ENCODE measurements at places on chromosomes 1 and 21. TPM values are rescaled to one million over a fixed set of nuclear protein-coding genes. Genes with fewer than 3 reads are reported as not detected.

The B3GALT2 gene
- total RNA-seq: 0.73 TPM

The MIER1 gene
- 70.9 TPM for total RNA-seq

DNA sequence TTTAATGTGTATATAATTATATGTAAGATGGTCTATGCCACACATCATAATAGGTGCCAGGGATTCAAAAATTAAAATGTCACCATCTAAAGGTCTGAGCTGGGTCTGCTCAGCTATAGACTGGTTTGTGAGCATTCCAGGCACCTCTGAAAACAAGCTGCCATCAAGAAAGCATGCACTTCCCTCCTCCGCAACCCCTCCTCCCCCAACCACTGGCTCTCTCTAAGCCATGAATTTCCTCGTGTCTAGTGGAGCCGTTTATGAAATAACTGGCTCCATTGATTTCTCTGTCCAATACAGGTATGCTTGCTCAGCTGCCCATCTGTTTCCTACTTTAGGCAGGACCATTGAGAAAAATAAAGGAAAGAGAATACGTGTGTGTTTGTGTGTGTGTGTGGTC, 522.6 kb upstream of the PLXNA2 start:
- no peak overlapping the region for H3K4me3 ChIP-seq
- no peaks in the 10 kb centered on the region for H3K4me1 ChIP-seq
- no peak for DNase-seq
- H3K27ac ChIP-seq: no peak overlapping the region

- H3K36me3 ChIP-seq: no peaks in the 10 kb centered on the region
- H3K27me3 ChIP-seq: no peaks in the 10 kb centered on the region
- no peak overlapping the region for H3K4me3 ChIP-seq
- H3K4me1 ChIP-seq: no peaks in the 10 kb centered on the region
Observed at GRCh38 chr1:243316366-243316989, 60.6 kb downstream of the SDCCAG8 start.

DNA sequence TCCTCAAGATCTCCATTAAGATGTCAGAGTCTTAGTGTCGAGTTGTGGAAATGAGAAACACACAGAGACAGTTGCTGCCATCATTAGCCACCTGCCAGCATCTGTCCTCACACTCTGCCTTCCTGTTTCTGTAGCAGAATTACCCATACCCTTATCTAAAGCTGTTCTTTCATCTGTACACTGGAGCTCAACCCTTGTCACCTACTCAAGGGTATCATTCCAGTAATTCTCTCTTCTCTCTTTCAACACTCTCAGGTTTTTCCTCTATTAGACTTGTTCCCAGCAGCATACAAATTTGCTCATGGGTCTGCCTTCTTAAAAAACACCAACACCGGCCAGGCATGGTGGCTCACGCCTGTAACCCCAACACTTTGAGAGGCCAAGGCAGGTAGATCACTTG, 27.4 kb upstream of the RNF2 start:
- no peak for DNase-seq
- H3K27me3 ChIP-seq: no peaks in the 10 kb centered on the region
- H3K4me3 ChIP-seq: no peak overlapping the region
- no peaks in the 10 kb centered on the region for H3K4me1 ChIP-seq
- H3K36me3 ChIP-seq: no peaks in the 10 kb centered on the region

GRCh38 chr1:53442299-53442698, 16.9 kb upstream of the DMRTB1 start:
- no peaks in the 10 kb centered on the region for H3K36me3 ChIP-seq
- no peaks in the 10 kb centered on the region for H3K4me1 ChIP-seq
- DNase-seq: no peak
- H3K27me3 ChIP-seq: no peaks in the 10 kb centered on the region

DNA sequence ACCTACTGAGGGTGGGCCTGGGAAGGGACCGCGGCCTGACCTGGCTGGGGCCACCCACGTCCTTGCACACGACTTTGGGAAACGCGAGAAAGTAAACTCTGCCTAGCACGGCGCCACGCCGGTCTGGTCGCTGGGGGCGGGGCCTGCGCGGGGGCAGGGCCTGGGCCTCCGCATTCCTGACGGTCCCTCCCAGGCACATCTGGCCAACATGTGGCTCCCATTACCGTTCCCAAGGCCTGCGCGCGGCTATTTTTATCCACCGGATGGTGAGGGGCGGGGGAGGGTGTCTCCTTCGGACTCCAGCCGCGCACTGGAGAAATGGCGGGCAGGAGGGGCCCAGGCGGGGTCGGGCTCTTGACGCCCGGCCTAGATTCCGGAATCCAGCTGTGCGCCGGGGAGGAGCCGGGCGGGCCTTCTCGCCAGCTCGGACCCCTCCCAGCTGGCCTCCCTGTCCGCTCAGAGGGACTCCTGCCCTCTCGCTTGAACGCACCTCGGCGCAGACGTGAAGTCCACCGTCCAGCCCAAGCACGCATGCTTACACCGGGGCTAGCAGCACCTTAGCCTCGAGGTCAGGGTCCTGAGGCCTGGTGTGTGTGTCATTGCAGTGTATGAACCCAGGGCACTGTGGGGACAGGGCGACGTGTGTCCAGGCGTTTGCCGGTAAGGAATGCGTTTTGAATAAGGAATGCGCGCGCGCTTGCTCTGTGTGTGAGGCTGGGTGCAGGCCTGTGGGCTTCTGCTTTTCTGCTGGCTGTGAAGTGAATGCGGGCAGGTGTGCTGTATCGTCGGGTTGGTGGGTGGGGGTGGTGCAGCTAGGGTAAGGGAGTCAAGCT, 2.1 kb downstream of the EVA1B start:
- no peaks in the 10 kb centered on the region for H3K36me3 ChIP-seq
- peak overlapping the region; percentile 14 for H3K27ac ChIP-seq
- peak overlapping the region; percentile 37 for H3K4me3 ChIP-seq
- no peaks in the 10 kb centered on the region for H3K27me3 ChIP-seq
- DNase-seq: no peak
